ENCODE measurements at places on chromosomes 7 and 10. TPM values are rescaled to one million over a fixed set of nuclear protein-coding genes. Genes with fewer than 3 reads are reported as not detected.

GRCh38 chr10:43038783-43039623 lies 37.9 kb upstream of the RET start:
- DNase-seq, result no peak

DNA sequence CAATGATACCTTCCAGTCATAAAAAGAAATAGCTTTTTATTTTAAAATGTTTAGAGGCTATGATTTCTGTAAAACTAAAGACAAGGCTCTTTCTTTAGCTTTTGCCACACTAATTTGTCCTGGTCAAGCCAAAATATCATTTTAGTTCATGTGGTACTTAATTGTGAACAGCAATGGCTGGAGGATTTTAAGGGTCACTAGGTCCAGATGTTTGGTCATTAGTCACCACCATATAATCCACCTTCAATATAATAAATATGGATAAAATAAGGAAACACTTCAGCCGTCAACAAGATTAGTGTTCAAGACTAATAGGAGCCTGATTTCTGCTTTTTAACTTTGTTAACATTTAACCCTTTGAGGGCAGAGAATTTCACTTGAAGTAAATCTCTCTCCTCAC lies 50.0 kb upstream of the HGF start:
- DNase-seq, result no peak

DNA sequence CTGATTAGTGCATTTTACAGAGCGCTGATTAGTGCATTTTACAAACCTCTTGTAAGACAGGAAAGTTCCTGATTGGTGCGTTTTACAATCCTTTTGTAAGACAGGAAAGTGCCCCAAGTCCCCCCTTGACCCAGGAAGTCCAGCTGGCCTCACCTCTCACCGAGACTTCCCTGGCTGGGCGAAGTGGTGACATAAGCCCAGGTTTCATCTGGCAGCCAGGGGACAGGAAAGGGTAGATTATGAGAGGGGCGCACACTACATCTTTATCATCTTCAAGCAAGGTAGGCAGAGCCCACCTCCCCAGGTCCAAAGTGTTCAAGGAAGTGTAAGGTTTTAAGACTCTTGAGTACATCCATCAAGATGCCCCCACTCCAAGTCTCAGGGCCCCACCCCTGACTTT lies 5.5 kb upstream of the GDF10 start:
- no peak for DNase-seq

GRCh38 chr7:40545739-40546138 lies 410.9 kb downstream of the SUGCT start:
- no peak for DNase-seq

GRCh38 chr10:31617757-31618156 lies 298.7 kb downstream of the ZEB1 start:
- DNase-seq, result no peak

The STEAP1B gene
- total RNA-seq, result 0.64 TPM

The OR6B1 gene
- not detected for total RNA-seq

The SLC29A4 gene
- total RNA-seq, result 4.1 TPM

GRCh38 chr7:112735261-112735660 lies 54.9 kb downstream of the TMEM168 start:
- DNase-seq, result no peak

The DNAJB9 gene
- 28.3 TPM for total RNA-seq

GRCh38 chr10:76041551-76041950 lies 610.1 kb downstream of the LRMDA start:
- DNase-seq, result no peak

GRCh38 chr7:41481353-41481752 lies 221.5 kb downstream of the INHBA start:
- no peak for DNase-seq

DNA sequence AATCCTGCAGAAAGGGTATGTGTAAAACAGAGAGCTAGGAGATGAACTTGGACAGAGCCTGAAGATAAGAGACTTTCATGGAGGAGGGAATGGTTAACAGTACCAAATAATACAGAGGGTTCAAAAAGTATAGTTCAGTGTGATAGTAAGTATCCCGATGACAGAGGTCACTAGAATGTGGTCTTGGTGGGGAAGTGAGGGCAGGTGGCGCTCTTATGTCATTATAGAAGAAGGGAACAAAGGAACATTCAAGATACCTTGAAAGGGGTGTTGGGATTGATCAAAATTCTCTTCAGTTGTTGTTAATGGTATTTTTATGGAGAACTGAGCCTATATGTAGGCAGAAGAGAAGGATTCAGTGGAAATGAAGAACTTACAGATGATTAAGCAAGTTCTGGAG lies 312.5 kb downstream of the SUGCT start:
- DNase-seq, result no peak

DNA sequence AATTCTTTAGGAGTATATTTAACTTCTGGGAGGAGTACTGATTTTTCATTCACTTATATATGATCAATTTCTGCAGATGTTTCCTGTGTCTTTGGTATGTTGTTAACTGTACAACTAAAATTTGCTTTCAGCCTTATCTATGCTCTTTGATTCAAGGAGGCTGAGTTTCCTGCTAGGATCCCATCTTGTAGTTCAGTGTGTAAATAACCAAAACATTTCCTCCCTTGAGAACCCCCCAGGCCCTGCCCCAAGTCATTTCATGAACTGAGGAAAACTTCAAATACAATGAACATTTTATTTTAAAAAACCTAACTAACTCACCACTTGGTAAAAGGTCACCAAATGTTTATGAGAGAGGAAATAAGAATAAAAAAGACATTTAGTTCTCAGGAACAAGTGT lies 55.5 kb downstream of the VWA2 start:
- DNase-seq, result no peak

GRCh38 chr10:103367379-103367781 lies 396 bp upstream of the TAF5 start:
- no peak for DNase-seq

DNA sequence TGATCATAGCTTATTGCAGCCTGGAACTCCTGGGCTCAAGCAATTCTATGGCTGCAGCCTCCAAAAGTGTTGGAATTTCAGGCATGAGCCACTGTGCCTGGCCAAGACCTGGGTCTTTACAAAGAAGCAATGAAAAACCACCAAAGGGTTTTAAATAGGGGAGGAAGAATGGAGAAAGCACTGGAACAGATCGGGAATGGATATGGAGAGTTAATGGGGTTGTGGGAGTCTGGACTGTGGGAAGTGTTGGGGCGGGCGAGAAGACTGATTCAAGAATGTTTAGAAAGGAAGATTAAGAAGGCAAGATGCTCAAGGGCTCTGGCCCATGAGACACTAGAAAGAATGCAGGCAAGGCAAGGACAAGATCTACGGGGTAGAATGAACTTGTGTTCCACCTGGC lies 98.5 kb downstream of the CARD11 start:
- DNase-seq, result no peak

The AKR1C8 gene
- not detected for total RNA-seq

- no peak for DNase-seq
Measured at GRCh38 chr7:128738570-128739047, 550 bp upstream of the CALU start.

DNA sequence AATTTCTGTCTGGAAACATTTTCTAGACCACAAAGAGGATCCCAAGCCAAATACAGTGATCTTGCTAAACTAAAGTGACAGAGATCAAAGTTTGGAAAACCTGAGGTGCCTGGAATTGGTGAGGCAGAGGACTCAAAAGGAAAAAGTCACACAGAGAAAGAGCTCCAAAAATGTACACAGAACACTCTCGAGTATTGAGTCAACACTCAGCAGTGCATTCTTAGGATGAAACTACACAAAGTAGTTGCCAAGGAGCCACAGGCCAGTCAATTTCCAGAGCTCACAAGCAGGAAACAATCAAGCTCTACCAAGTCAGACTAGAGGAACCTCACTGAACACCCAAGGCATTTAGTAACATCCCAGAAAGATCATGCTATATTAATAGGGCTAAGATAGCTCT lies 61.3 kb downstream of the MICU1 start:
- DNase-seq, result no peak

DNA sequence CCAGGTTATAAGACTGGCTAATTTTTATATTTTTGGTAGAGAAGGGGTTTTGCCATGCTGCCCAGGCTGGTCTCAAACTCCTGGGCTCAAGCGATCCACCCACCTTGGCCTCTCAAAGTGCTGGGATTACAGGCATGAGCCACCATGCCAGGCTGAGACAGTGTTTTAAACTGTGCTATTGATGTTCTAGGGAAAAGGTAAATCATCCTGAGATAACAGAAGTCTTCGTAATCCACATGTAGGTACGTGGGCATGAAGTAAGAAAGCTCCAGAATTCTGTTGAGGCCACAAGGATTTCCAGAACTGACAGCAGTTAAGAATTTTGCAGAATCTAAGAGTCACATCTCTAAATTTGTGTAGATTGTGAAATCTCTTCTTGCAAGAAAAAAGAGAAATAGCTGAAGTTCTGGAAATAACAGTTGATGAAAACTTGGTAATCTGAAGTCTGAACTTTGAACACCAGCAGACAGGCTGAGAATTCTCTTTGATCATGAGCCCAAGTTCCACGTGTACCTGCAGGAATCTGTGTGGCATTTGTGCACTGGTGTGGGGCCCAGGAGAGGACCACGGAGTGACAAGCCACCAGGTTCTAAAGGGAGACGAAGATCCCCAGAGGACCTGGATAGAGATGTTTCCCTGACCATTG lies 24.6 kb downstream of the C7orf33 start:
- no peak for DNase-seq

DNA sequence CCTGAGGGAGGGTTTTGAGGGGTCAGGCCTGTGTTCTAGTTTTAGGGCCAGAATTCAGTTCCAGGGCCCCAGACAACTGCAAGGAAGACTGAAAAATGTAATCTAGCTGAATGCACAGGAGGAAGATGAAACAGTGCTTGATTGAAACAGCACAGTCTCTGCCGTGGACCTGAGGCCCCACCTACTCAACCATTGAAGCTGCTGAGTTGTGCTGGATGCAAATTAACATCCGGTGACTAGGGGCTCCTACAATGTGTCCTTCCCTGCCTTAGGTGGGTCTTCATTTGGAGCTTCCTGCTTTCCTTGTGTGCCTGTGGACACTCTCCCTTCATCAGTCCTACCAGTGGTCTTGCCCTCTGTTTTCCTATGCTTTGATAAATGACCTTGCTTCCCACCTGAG lies 5.7 kb downstream of the GLRX3 start:
- no peak for DNase-seq

DNA sequence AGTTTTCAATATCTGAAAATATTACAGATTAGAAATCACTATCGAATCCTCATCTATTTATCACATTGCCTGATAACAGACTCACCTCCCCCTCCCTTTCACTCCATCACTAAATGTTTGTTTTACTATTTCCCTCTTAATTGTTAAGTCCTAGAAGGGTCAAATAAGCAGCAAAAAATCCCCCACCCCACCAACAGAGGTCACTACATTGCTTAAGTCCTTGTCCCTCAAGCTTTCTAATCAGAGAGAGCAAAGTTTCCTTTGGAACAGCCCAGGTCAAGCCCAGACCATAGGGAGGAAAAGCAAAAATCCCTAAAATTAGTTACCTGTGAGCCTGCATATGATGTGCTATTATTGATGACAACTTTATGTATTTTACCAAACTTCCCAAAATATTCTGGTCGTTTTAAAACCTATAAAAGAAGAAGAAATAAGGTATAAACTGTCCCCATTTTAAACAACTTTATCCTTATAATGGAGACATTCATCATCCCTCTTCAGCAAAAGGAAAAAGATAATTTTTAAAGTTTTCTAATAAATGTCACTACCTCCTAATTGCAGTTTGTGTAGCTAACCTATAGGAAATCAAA lies 95.0 kb downstream of the CNOT4 start:
- DNase-seq, result no peak

DNA sequence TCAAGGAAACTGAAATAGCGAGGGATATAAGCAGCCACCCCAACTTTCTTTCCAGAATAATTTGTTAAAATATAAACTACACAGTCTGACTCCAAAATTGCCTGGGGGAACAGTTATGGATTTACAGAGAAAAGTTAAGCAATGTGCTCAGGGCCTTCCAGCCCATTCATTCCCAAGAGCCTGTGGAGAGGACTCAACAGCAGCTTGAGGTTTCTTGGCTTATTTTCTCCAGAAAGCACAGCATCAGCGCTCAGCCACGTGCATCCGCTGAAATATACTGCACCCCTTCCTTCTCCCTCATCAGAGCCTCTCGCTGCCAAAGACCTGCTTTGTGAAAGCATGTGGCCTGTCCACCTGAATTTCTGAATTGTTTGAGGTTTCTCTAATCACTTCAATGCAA lies 375.2 kb upstream of the VWC2 start:
- DNase-seq, result no peak

DNA sequence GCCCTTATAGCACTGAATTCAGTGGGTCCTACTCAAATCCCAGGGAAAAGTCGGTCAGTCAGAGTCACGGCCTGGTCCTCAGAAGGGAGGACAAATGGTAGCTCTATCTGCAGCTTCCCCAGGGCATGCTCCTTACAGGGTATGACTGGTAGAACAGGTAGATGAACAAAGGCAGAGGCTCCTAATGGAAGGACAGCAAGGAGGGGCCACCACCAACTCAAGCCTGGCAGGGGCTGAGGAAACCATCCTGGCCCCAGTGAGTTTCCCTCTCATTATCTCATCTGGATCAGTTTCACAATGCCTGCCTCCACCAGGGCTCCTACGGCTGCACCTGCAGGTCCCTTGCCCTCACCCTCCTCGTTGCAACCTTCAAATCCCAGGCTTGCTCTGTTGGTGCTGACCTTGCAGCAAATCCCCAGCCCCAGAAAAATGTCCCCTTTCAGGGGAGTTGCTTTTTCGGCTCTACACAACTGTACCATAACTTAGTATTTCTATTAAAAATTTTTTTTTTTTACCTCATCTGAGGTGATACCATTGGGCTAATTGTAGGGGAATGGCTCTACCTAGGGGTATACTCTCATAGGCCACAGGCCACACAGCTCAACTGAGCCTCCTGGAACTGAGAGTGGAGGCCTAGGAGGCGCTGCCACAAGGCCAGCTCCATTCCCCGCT lies 2.4 kb upstream of the MYO1G start:
- DNase-seq, result no peak

DNA sequence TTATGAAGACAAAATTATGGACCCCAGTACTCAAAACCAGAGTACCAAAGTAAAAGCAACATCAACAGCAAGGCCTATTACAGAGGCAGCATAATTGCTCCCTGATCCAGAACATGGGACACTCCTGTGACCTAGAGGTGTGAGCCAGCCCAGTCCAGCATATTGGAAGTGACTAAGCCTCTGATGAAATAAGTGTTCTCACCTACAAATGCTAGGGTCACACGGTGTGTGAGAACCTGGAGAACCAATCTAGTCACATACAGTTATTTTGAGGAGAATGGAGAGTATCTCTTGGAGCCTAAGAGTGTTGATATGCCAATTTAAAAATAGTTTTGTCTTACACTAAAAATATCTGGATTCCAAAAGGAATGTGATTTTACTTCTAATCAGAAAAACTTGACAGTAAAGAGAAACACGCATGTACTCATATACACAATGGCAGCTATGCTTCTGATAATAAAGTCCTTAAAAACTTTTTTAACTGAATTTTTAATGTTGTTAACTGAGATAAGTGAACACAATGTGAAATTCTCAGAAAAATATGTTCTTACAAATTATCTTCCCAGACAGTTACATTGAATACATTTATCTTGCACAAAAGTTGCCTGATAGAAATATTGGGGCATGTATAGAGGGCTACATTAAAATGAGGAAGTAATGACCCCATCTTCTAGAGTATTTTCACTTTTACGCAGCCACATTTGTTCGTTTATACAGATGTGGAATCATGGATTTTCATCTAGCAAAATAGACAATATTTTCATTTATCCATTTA lies 56.8 kb upstream of the CD36 start:
- no peak for DNase-seq
